Left ventricle myocardium inferior (tissue), 1 donor: ENCODE measurements at places on chromosomes 2 and 18. TPM values are rescaled to one million over a fixed set of nuclear protein-coding genes. Genes with fewer than 3 reads are reported as not detected.

DNA sequence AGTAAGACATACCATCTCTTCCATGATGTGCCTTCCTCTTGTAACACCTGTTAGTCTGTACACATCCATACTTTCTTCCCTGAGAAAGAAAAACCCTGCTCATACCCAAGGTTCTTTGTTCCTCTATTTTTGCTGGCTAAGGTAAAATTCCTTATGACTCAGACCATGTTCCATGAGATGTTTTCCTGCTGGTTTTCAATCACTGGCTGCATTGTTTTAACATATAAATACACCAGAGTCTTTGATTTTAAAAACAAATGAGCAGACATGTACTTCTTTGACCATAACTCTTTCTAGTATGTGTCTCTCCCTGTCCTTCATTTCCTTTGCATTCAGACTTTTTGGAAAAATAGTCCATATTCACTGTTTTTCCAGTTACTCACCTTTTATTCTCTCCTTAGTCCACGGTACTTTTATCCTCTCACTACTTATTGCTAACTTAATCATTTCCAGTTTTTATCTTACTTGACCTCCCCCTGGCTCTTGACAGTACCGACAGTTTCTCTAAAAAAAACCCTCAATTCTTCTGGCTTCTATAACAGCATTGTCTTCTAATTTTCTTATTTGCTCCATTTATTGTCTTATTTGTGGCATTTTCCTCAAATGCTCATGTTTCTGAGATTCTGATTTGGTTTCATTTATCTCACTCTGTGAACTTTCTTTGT lies 4.3 kb downstream of the VAPA start:
- peaks cover 90% of the 10 kb centered on the region for H3K4me1 ChIP-seq
- no peaks in the 10 kb centered on the region for H3K36me3 ChIP-seq
- peak overlapping the region; percentile 96 for H3K4me3 ChIP-seq
- no peaks in the 10 kb centered on the region for H3K27me3 ChIP-seq
- peak overlapping the region; percentile 45 for H3K27ac ChIP-seq
- DNase-seq, result no peak

The COX5B gene
- 1,153 TPM for total RNA-seq

GRCh38 chr2:26982102-26982742 lies 11.8 kb downstream of the MAPRE3 start:
- no peak overlapping the region for H3K4me3 ChIP-seq
- peaks cover 48% of the 10 kb centered on the region for H3K4me1 ChIP-seq
- H3K27ac ChIP-seq, result peak overlapping the region; percentile 67

- no peak for DNase-seq
- peaks cover 29% of the 10 kb centered on the region for H3K4me1 ChIP-seq
- no peak overlapping the region for H3K4me3 ChIP-seq
- H3K27me3 ChIP-seq, result no peaks in the 10 kb centered on the region
- no peaks in the 10 kb centered on the region for H3K36me3 ChIP-seq
These were observed 986.3 kb downstream of the BCL11A start for GRCh38 chr2:59567151-59567550.

The CFAP65 gene
- total RNA-seq, result not detected

GRCh38 chr2:240759459-240759858 lies 60.6 kb downstream of the KIF1A start:
- H3K4me3 ChIP-seq, result no peak overlapping the region
- H3K36me3 ChIP-seq, result no peaks in the 10 kb centered on the region
- H3K27ac ChIP-seq, result no peak overlapping the region
- peaks cover 16% of the 10 kb centered on the region for H3K27me3 ChIP-seq
- DNase-seq, result no peak

The SAG gene
- not detected for total RNA-seq

The LYPD6B gene
- not detected for total RNA-seq

The CLASP1 gene
- 60.1 TPM for total RNA-seq

The ALK gene
- total RNA-seq, result 0.14 TPM

The WDSUB1 gene
- 11.4 TPM for total RNA-seq

The YES1 gene
- total RNA-seq, result 21.7 TPM

DNA sequence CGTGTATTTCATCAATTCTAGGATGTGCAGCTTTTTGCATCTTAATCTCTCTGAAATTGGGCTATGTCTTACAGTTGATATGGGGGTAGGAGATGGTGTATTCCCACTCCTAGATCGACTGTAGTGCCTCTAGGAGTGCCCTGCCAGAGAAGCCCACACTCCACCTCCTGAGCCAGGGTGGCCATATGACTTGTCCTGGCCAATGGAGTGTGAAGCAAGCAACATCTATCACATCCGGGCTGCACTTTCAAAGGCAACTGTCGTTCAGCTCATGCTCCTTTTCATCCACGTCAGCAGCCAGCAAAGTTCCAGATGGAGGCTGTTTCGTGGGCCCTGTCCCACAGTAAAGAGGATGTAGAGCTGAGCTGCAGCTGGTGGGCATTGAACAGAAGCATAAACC lies 149.4 kb upstream of the SLC1A4 start:
- peak overlapping the region; percentile 6 for H3K27ac ChIP-seq
- H3K27me3 ChIP-seq, result no peaks in the 10 kb centered on the region
- DNase-seq, result no peak
- no peaks in the 10 kb centered on the region for H3K36me3 ChIP-seq

- H3K4me1 ChIP-seq, result no peaks in the 10 kb centered on the region
- H3K27ac ChIP-seq, result no peak overlapping the region
- no peak for DNase-seq
- no peak overlapping the region for H3K4me3 ChIP-seq
- H3K36me3 ChIP-seq, result no peaks in the 10 kb centered on the region
These were observed 665.8 kb upstream of the ID2 start for GRCh38 chr2:8015848-8016600.

GRCh38 chr2:98730053-98730706 lies 752 bp downstream of the MGAT4A start:
- H3K4me3 ChIP-seq, result peak overlapping the region; percentile 89
- H3K4me1 ChIP-seq, result peaks cover 72% of the 10 kb centered on the region
- H3K36me3 ChIP-seq, result no peaks in the 10 kb centered on the region
- H3K27me3 ChIP-seq, result no peaks in the 10 kb centered on the region
- H3K27ac ChIP-seq, result peak overlapping the region; percentile 90

- no peaks in the 10 kb centered on the region for H3K4me1 ChIP-seq
- H3K4me3 ChIP-seq, result no peak overlapping the region
- H3K36me3 ChIP-seq, result no peaks in the 10 kb centered on the region
- no peak for DNase-seq
- H3K27ac ChIP-seq, result no peak overlapping the region
These were observed 157.9 kb downstream of the ADCYAP1 start for GRCh38 chr18:1062588-1062987.

DNA sequence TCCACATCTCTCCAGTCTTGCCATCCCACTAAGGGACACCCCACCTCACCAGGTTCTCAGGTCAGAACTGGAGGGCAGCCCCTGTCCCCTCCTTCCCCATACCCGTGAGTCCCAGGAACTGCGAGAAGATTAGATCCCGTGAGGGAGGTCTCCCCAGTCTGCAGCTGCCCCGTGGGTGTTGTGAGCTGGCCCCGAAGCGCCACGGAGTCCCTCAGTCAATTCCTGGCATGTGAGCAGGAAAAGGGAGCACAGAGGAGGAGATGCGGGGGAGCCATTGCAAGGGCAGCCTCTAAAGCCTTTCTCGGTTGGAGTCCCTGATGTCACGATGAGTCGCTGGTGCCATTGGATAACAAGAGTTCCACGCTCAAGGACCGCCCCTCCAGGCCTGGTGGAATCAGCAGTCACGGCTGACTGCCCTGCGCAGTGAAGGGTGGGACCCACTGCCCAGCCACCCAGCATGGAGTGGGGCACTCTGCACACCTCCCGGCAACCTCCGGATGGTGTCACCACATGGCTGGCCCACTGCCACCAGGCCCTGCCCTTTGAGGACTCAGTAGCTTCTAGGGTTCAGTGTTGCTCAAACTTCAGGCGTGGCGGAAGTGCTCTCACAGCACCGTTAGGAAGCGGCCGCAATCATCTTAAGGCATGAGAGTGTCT lies 434.9 kb upstream of the MYT1L start:
- DNase-seq, result no peak
- no peaks in the 10 kb centered on the region for H3K27me3 ChIP-seq
- peaks cover 21% of the 10 kb centered on the region for H3K4me1 ChIP-seq
- H3K27ac ChIP-seq, result no peak overlapping the region
- no peaks in the 10 kb centered on the region for H3K36me3 ChIP-seq

The LRP2 gene
- 0.05 TPM for total RNA-seq

DNA sequence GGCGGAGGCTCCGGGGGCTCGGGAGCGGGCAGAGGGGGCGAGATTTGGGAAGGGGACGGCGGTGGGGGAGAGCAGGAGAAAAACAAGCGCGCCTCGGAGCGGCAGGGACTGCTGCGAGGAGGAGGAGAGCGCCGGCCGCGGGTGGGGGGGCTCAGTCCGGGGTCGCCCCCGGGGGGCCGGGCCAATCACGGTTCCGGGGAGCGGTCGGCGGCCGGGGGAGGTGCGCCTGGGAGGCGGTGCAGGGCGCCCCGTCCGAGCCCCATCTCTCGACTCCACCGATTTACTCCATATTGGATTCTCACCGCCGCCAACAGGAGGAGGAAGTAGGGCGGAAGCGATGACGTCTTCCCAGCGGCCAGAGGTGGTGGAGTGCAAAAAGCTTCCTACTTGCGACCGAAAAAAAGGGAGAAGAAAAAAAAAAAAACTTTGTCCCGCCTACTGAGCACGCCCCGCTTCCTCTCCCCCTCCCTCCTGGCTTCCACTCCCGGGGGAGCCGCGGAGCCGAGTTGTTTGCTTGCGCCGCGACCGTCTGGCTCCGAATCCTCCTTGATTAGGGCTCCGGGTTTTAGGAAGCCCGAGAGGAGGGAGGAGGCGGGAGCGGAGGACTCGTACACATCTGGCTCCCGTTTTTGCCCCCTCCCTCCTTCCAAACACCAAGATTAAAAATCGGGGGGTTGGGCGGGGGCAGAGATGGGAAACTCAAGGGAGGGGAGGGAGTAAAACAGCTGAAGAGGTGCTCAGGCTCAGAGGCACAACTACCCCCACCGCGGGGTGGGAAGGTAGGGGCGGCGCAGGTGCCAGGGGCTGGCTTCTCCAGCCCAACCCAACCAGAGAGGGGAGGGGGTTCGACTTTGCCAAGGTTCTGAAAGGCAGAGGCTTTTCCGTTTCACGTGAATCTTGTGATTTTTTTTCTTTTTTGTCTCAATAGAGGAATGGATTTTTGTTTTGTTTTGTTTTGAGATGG lies at the start of gene SPRED2:
SPRED2 (minus strand) TSS at position 373 of the 964 bp plus-strand sequence. CDS start 612 bp downstream, outside the sequence.
- peak within 1 kb of the TSS; percentile 97 for H3K4me3 ChIP-seq
- peak within 1 kb of the TSS; percentile 95 for H3K27ac ChIP-seq
- no peaks in the 10 kb centered on the region for H3K27me3 ChIP-seq
- DNase-seq, result peak; percentile 95
- H3K36me3 ChIP-seq, result no peaks in the 10 kb centered on the region
- H3K4me1 ChIP-seq, result peaks cover 65% of the 10 kb centered on the region

DNA sequence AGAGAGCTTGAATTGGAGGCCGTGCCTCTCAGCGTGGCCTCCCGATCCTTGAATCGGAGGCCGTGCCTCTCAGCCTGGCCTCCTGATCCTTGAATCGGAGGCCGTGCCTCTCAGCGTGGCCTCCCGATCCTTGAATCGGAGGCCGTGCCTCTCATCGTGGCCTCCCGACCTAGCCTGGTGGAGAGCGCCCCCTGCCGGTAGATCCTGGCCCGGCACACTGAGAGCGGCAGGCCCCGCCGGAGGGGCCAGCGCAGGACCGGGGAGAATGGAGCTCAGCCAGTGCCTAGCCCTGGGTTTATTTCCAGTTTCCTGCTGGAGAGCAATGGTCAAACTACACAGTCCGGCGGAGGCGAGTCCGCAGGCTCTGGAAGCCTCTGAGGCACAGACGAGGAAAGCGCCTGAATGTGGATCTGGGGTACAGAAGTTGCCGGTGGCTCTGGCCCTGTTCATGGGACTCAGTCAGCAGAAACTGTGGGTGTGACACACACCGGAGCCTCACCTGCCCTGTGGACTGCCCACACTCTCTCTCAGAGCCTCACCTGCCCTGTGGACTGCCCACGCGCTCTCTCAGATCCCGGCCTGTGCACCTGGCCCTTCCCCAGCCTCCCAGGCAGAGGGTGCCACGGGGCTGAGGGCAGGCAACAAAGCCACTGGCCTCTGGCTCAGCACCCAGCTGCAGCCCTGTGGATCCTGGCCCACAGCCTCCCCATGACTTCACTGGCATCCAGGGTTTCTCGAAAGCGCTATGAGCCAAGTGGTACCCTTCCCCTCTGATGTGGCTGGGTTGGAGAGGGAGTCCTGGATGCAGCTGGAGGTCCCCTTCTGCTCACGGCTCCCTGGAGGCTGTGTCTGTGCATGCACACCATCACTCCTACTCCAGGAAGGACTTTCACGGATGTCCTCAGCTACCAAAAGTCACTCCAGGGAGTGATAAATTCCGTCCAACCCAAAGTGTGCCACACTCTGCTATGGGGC lies 1.5 kb downstream of the IL36B start:
- H3K4me3 ChIP-seq, result no peak overlapping the region
- H3K27me3 ChIP-seq, result peaks cover 28% of the 10 kb centered on the region
- DNase-seq, result no peak
- H3K27ac ChIP-seq, result no peak overlapping the region
- no peaks in the 10 kb centered on the region for H3K36me3 ChIP-seq

GRCh38 chr2:152336854-152337510 lies 2.0 kb downstream of the FMNL2 start:
- H3K36me3 ChIP-seq, result no peaks in the 10 kb centered on the region
- H3K27me3 ChIP-seq, result no peaks in the 10 kb centered on the region
- peak overlapping the region; percentile 89 for H3K27ac ChIP-seq
- H3K4me1 ChIP-seq, result peaks cover 56% of the 10 kb centered on the region
- peak overlapping the region; percentile 97 for H3K4me3 ChIP-seq

The MPP4 gene
- total RNA-seq, result not detected
